ENCODE measurements at places on chromosomes 6 and 20. TPM values are rescaled to one million over a fixed set of nuclear protein-coding genes. Genes with fewer than 3 reads are reported as not detected.

TRIM31 gene
- not detected for total RNA-seq

PRKN gene
- total RNA-seq, result 4.8 TPM

PBOV1 gene
- not detected for total RNA-seq

EGFL8 gene
- total RNA-seq, result 39.6 TPM

GRCh38 chr6:150813319-150813992 lies 52.0 kb upstream of the MTHFD1L start:
- H3K4me3 ChIP-seq, result no peak overlapping the region
- no peaks in the 10 kb centered on the region for H3K4me1 ChIP-seq
- no peaks in the 10 kb centered on the region for H3K27me3 ChIP-seq
- no peaks in the 10 kb centered on the region for H3K36me3 ChIP-seq

DNA sequence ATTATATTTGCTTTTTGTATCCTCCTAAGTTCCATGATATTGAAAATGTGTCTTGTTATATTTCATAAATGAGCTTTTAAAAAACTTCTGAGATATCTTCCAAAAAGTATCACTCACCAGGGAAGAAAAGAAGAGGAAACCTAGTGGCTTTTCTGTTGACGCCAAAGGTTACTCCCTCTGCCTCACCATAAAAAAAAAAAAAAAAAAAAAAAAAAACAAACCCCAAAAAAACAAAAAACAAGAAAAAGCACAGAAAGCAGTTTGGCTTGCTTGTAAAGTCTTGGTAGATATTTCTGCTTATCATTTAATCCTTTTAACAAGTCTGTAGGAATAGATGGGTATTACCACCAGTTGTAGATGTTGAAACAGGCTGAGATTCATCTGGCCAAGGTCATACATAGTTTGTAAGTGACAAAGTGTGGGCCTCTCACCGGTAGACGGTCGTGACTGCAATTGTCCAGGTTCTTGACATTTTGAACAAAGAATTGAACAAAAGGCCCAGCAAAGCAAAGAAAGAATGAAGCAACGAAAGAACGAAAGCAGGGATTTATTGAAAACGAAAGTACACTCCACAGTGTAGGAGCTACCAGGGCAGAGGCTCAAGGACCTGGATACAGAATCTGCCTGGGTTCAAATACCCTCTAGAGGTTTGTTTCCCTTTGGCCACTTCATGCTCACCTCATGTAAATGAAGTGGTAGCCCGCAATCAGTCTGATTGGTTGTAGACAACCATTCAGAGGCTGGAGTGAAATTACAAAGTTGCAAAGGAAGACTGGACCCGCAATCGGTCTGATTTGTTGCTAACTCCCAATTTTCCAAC lies 11.6 kb upstream of the ELOVL5 start:
- peak overlapping the region; percentile 77 for H3K4me3 ChIP-seq
- H3K27me3 ChIP-seq, result no peaks in the 10 kb centered on the region
- no peak for DNase-seq
- no peaks in the 10 kb centered on the region for H3K36me3 ChIP-seq
- H3K4me1 ChIP-seq, result peaks cover 21% of the 10 kb centered on the region
- H3K27ac ChIP-seq, result peak overlapping the region; percentile 93

GRCh38 chr6:186340-186965 lies 105.8 kb upstream of the DUSP22 start:
- no peaks in the 10 kb centered on the region for H3K36me3 ChIP-seq
- H3K4me1 ChIP-seq, result no peaks in the 10 kb centered on the region
- H3K27ac ChIP-seq, result no peak overlapping the region
- no peaks in the 10 kb centered on the region for H3K27me3 ChIP-seq
- DNase-seq, result no peak
- no peak overlapping the region for H3K4me3 ChIP-seq

- no peak overlapping the region for H3K27ac ChIP-seq
- peak; percentile 66 for DNase-seq
- peaks cover 11% of the 10 kb centered on the region for H3K4me1 ChIP-seq
Measured at GRCh38 chr20:31815408-31816188, 3.6 kb upstream of the MYLK2 start.

GRCh38 chr6:26131618-26132017 lies 44.4 kb downstream of the HFE start:
- no peak overlapping the region for H3K4me3 ChIP-seq
- DNase-seq, result no peak
- no peak overlapping the region for H3K27ac ChIP-seq
- H3K27me3 ChIP-seq, result peaks cover 25% of the 10 kb centered on the region

DNA sequence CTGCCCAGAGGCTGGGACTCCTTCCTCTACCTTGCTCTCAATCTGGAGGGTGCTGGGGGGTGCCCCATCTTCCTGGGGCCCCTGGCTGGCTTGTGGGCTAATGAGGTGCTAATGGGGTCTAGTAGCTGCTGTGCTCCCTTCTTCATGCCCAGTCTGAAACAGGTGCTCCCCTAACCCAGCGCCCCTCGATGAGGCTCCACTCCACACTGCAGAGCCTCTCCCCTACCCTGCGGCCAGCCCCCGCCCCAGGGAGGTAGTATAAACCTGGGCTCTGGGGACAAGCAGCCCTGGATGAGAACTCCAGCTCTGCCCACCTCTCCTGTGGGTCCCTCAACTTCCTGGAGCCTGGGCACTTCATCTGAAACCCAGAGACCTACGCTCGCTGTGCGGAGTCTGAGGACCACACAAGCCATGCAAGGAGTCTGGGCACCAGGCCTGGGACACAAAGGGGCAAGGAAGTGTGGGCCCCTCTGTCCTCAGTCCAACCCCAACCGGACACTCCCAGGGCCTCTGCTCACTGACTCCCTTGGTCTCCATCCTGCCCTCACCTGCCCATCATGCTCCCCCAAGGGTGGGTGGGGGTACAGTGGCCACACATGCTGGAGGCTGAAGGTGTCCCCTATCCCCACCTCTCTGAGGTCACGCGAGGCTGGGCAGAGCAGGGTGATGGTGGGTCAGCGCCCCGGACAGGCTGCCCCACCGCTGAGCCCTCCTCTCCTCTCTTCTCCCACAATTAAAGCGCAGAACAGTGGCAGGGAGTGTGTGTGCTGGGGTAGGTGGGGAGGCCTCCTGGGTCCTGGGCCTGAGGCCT lies 6.1 kb downstream of the RPL10A start:
- no peaks in the 10 kb centered on the region for H3K27me3 ChIP-seq
- H3K4me3 ChIP-seq, result no peak overlapping the region
- peaks cover 3% of the 10 kb centered on the region for H3K4me1 ChIP-seq
- H3K36me3 ChIP-seq, result peaks cover 51% of the 10 kb centered on the region
- DNase-seq, result peak; percentile 75

GRCh38 chr6:162373192-162373591 lies 354.4 kb downstream of the PRKN start:
- no peaks in the 10 kb centered on the region for H3K27me3 ChIP-seq
- no peaks in the 10 kb centered on the region for H3K36me3 ChIP-seq
- no peak overlapping the region for H3K27ac ChIP-seq
- H3K4me3 ChIP-seq, result no peak overlapping the region

DNA sequence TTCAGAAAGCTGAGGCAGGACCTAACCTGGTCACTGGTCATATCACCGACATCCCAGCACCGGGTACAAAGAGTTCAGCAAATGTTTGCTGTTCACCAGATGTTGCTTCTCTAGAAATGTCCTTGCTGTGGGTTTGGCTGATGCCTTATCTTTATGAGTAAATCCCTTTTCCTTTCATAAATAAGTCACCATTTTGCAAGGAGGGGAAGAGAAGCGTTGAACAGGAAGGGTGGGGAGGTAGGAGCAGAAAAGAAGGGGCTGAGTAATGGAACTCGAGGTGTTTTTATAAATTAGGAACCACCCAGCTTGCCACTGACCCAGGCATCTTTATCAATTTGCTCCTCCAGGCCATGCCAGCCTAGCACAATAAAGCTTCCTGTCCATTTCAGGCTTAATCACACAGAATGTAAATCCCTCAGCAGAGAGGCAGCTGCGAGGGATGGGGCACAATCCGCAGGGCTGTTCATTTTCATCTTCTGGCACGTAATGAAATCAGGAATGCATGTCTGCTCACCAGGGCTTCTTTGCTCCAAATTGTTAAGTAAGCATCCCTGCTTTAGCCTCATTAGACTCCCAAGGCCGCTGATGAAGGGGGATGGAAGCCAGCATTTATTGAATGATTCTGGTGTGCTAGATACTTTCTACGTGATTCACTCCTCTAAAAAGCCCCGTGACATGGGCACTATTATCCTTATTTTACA lies 371.9 kb upstream of the CHD6 start:
- no peaks in the 10 kb centered on the region for H3K36me3 ChIP-seq
- peak overlapping the region; percentile 14 for H3K27ac ChIP-seq
- H3K27me3 ChIP-seq, result no peaks in the 10 kb centered on the region
- H3K4me3 ChIP-seq, result no peak overlapping the region

DNA sequence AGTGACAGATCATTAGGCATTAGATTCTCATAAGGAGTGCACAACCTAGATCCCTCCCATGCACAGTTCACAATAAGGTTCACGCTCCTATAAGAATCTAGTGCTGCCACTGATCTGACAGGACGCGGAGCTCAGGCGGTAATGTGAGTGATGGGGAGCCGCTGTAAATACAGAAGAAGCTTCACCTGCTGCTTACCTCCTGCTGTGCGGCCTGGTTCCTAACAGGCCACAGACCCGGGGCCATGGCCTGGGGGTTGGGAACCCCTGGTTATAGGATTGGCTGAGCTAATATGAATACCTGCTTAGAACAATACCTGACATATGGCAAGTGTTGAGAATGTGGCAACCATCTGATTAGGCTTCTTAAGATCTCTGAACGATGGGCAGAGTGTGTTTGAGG lies 2.4 kb downstream of the PNPLA1 start:
- H3K4me1 ChIP-seq, result no peaks in the 10 kb centered on the region
- no peaks in the 10 kb centered on the region for H3K27me3 ChIP-seq
- DNase-seq, result peak; percentile 72
- H3K27ac ChIP-seq, result no peak overlapping the region
- H3K4me3 ChIP-seq, result no peak overlapping the region

DNA sequence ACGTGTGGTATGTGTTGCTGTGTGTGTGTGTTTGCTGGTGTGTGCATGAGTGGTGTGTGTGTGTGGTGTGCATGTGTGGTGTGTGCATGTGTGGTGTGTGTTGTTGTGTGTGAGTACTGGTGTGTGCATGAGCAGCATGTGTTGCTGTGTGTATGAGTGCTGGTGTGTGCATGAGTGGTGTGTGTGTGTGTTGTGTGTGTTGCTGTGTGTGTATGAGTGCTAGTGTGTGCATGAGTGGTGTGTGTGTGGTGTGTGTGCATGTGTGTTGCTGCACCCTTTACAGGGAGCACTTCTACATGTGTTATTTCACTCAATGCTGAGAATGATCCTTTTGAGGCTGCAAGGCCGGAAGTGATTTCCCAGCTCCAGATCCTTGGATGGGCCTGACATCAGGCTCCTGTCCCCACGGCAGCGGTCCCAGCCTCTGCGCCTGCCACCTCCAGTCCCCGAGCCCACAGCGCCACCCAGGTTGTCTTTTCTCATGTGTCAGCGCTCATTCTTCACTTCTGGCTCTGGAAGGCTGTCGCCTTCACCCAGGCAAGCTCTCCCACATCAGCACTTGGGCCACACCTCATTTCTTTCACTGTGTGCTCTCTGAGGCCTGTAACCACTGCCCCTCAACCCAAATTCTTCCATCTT lies 2.6 kb downstream of the NPEPL1 start:
- H3K27ac ChIP-seq, result no peak overlapping the region
- DNase-seq, result peak; percentile 64
- no peaks in the 10 kb centered on the region for H3K27me3 ChIP-seq
- H3K4me1 ChIP-seq, result no peaks in the 10 kb centered on the region
- H3K4me3 ChIP-seq, result no peak overlapping the region

DNA sequence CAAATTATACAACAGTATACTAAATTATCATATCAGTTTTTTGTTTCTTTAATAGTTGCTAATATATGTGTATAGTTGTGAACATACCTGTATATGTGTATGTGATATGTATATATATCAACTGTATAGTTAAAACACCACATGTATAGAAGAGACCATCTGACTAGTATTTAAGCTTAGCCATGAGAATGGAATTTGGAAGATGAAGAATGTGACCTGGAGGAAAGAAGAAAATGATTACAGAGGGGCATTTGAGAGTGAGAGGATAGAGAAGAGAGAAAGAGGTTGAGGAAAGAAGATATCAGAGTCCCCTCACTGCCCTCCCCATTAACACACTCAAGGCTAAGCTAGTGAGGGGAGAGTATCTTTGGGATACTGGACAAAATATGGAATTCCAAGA lies 335.9 kb downstream of the BCKDHB start:
- no peaks in the 10 kb centered on the region for H3K27me3 ChIP-seq
- H3K4me3 ChIP-seq, result no peak overlapping the region
- no peak for DNase-seq
- no peak overlapping the region for H3K27ac ChIP-seq

DNA sequence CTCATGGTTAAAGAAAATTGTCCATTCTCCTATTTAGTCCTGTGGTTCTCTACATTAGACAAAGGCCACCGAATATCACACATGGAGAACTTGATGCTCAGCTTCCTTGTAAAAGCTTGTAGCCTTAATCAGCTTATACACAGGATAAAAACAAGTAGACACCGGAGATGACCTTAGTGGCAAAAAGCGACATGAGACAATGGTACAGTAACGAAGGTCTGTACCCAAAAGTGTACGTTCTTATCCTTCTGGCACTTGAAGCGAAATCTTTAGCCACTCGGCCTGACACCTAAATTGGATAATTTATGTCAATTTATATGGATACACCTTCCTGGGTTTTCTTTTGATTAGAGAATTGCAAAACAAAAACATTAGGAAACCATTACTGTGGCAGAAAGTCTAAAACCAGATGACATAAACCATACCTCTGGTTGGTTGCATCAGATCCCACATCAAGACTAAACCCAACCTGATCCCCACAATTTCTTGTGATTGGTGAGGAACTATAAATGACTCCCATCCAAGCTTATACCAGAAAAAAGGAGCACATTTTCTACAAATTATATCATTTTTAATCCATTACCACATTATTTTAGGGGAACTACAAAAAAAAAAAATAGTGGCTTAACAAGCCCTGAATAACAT lies 6.1 kb downstream of the RBM39 start:
- peaks cover 97% of the 10 kb centered on the region for H3K36me3 ChIP-seq
- no peaks in the 10 kb centered on the region for H3K4me1 ChIP-seq
- H3K4me3 ChIP-seq, result peak overlapping the region; percentile 70
- H3K27me3 ChIP-seq, result no peaks in the 10 kb centered on the region
- DNase-seq, result no peak

GRCh38 chr20:13098720-13099355 lies 90.1 kb downstream of the SPTLC3 start:
- peaks cover 2% of the 10 kb centered on the region for H3K27me3 ChIP-seq
- no peaks in the 10 kb centered on the region for H3K36me3 ChIP-seq
- H3K4me1 ChIP-seq, result no peaks in the 10 kb centered on the region
- H3K4me3 ChIP-seq, result no peak overlapping the region

DNA sequence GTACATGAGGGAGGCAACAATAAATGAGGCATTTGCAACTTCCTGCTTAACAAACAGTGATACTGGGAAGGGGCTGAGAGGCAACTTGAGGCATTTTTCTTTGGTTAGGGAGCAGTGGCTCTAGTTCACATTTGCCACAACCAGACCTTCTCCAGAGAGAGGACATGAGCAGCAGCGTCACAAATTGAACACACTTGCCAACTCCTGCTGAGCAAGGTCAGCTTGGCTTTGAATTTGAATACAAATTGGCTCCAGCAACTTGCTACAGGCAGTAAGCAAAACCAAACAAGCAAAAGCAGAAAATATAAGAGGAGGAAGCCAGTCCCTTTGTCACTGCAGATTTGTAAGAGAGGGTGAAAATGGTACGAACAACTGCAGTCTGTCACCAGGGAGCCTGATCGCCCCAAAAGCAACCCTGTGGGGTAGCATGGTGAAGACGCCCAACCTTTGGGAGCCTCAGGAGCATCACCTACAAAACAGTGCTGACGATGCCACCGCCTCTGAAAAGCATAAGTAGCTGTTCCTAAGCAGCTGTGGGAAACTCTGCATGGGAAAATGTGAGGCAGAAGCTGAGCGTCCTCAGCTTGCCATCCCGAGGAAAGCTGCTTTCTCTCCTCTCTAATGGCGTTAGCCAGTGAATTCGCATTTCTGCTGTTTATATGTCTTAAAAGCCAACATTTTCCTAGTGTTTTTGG lies 378.7 kb downstream of the RNGTT start:
- no peak overlapping the region for H3K27ac ChIP-seq
- H3K4me1 ChIP-seq, result no peaks in the 10 kb centered on the region
- no peaks in the 10 kb centered on the region for H3K36me3 ChIP-seq
